Activated CD4-positive, alpha-beta T cell treated with anti-CD3 and anti-CD28 coated beads, Interleukin-2, amount 10 ng/mL, durations not matched to agents 24 days and 14 days (primary cell): ENCODE measurements at places on chromosomes 3 and 15. TPM values are rescaled to one million over a fixed set of nuclear protein-coding genes. Genes with fewer than 3 reads are reported as not detected.

DNA sequence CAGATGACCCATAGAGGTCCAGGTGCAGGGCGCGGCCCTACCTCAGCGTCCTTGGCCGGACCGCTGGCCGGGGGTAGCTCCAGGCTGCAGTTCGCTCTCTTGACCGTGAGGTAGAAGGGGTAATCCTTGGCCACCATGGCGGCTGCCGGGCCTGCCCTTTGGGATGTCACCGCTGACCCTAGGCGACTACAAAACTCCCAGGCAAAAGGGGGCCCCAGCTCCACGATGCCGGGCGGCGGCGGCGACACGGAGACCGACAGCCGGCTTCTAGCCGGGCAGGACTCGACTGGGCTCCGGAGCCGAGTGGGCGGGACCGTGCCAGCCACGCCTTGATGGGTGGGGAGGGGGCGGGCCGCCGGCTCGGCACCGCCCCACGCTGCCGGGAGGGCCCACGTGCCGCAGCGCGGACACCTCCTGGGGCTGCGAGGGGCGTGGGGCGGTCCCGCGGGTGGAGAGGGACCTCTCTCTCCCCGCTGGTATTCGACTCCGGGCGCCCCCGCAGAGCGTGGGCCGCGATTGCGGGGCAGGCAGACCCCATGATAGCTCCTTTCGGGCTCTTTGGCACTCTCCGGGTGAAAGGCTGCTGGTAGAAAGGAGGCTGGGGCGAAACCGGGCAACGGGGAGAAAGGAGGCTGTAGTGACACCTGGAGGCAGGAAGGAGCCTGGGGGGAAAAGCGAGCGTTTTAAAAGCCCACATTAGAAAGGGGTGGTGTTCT, at the start of gene ARHGEF3:
Gene ARHGEF3, minus strand, starts transcription at position 288 of the 716 bp plus-strand sequence. Its CDS starts 151 bp downstream, at position 137.
- H3K4me3 ChIP-seq = peak within 1 kb of the TSS; percentile 97
- peaks cover 47% of the 10 kb centered on the region for H3K4me1 ChIP-seq
- peak within 1 kb of the TSS; percentile 87 for H3K27ac ChIP-seq

DNA sequence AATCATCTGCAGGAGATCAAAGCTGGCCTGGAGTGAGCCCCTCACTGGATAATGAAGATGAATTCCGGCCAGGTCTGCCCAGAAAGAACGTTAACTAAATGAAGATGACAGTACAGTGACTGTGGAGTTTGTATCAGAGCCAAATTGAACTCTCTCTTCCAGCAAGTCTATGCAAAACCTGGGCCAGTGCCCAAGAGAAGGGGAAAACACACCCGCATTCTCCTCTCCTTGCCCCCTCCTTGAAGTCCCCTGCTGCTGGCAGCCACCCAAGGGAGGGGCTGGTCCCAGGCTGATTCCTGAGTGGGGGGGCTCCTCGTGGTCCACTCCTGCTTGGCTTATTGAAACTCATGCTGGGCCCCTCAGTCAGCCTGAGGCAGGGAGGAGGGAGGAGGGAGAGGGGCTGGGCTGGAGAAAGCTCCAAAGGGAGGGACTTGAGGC, 155.7 kb downstream of the RAB11A start:
- H3K27ac ChIP-seq = no peak overlapping the region
- no peak for DNase-seq
- H3K27me3 ChIP-seq = peaks cover 25% of the 10 kb centered on the region
- H3K36me3 ChIP-seq = no peaks in the 10 kb centered on the region
- H3K4me3 ChIP-seq = no peak overlapping the region

GRCh38 chr3:120072867-120073525, 21.3 kb downstream of the GSK3B start:
- no peaks in the 10 kb centered on the region for H3K27me3 ChIP-seq
- peaks cover 21% of the 10 kb centered on the region for H3K4me1 ChIP-seq
- H3K27ac ChIP-seq = no peak overlapping the region

- no peaks in the 10 kb centered on the region for H3K4me1 ChIP-seq
- H3K27me3 ChIP-seq = no peaks in the 10 kb centered on the region
- H3K4me3 ChIP-seq = no peak overlapping the region
- H3K27ac ChIP-seq = no peak overlapping the region
- H3K36me3 ChIP-seq = peaks cover 78% of the 10 kb centered on the region
These were observed 102.0 kb downstream of the SNRPN start for GRCh38 chr15:25056484-25057425.

GRCh38 chr15:90489514-90489913, 40.2 kb upstream of the CRTC3 start:
- no peak overlapping the region for H3K27ac ChIP-seq
- no peak overlapping the region for H3K4me3 ChIP-seq
- H3K27me3 ChIP-seq = no peaks in the 10 kb centered on the region
- H3K36me3 ChIP-seq = peaks cover 76% of the 10 kb centered on the region

- DNase-seq = no peak
- H3K27me3 ChIP-seq = no peaks in the 10 kb centered on the region
- H3K36me3 ChIP-seq = peaks cover 4% of the 10 kb centered on the region
- H3K4me3 ChIP-seq = no peak overlapping the region
- peaks cover 11% of the 10 kb centered on the region for H3K4me1 ChIP-seq
These were observed 640 bp downstream of the POPDC2 start for GRCh38 chr3:119659606-119660291.

DNA sequence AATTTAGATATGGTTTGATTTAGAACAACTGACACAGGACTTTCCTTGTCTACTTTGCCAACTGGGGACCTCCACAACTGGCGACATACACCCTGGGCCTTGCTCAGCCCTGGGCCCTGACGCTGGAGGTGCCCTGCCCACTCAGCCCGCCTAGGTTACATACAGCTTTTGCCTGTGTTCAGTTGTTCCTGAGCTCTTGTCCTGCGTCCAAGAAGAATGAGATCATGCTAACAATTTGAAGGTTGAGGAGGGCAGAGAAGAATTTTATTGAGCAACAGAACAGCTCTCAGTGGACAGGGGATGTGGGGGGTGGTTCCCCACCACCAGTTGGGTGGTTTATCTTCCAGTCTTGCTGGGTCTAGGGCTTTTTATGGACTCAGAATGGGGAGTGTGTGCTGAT, 67.9 kb downstream of the IQCH start:
- H3K4me3 ChIP-seq = no peak overlapping the region
- no peaks in the 10 kb centered on the region for H3K4me1 ChIP-seq
- peaks cover 29% of the 10 kb centered on the region for H3K27me3 ChIP-seq
- no peaks in the 10 kb centered on the region for H3K36me3 ChIP-seq
- no peak for DNase-seq

- no peak for DNase-seq
- H3K36me3 ChIP-seq = no peaks in the 10 kb centered on the region
- no peak overlapping the region for H3K27ac ChIP-seq
- H3K4me1 ChIP-seq = no peaks in the 10 kb centered on the region
These were observed 779.5 kb downstream of the ROBO1 start for GRCh38 chr3:78988324-78988723.

- no peak for DNase-seq
- no peaks in the 10 kb centered on the region for H3K27me3 ChIP-seq
- H3K36me3 ChIP-seq = no peaks in the 10 kb centered on the region
- no peaks in the 10 kb centered on the region for H3K4me1 ChIP-seq
These were observed 438.9 kb upstream of the ARRDC4 start for GRCh38 chr15:97521381-97522285.

DNA sequence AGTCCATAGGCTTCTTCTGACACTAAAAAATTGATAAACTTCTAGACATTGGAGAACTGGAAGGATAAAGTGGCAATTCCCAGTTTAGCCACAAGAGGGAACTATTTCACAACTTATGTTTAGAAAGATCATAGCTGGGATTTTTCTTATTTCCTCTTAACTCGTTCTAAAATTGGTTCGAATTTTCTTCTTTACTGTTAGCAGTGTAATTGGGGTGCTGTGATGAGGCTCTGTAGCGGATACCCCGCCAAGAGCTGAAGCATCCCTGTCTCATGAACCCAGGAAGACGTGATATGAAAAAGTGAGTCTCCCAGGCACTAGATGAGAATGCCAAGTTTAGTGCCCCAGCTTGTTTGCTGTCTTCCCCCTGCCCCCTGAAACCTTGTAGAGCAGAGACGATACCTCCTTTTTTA, 85.1 kb downstream of the PDCD6IP start:
- H3K27ac ChIP-seq = no peak overlapping the region
- H3K4me3 ChIP-seq = no peak overlapping the region
- peaks cover 4% of the 10 kb centered on the region for H3K4me1 ChIP-seq
- H3K36me3 ChIP-seq = no peaks in the 10 kb centered on the region
- no peaks in the 10 kb centered on the region for H3K27me3 ChIP-seq

GRCh38 chr3:52763466-52763865, 7.3 kb downstream of the NEK4 start:
- H3K36me3 ChIP-seq = peaks cover 47% of the 10 kb centered on the region
- no peaks in the 10 kb centered on the region for H3K27me3 ChIP-seq
- no peaks in the 10 kb centered on the region for H3K4me1 ChIP-seq
- no peak for DNase-seq

- no peak for DNase-seq
- no peaks in the 10 kb centered on the region for H3K36me3 ChIP-seq
- H3K4me1 ChIP-seq = no peaks in the 10 kb centered on the region
- no peaks in the 10 kb centered on the region for H3K27me3 ChIP-seq
These were observed 35.8 kb upstream of the LRTM1 start for GRCh38 chr3:54963641-54964040.

- H3K4me1 ChIP-seq = peaks cover 12% of the 10 kb centered on the region
- DNase-seq = no peak
- H3K27ac ChIP-seq = no peak overlapping the region
- no peak overlapping the region for H3K4me3 ChIP-seq
- H3K36me3 ChIP-seq = peaks cover 64% of the 10 kb centered on the region
These were observed 13.5 kb downstream of the TARS3 start for GRCh38 chr15:101710806-101711205.

DNA sequence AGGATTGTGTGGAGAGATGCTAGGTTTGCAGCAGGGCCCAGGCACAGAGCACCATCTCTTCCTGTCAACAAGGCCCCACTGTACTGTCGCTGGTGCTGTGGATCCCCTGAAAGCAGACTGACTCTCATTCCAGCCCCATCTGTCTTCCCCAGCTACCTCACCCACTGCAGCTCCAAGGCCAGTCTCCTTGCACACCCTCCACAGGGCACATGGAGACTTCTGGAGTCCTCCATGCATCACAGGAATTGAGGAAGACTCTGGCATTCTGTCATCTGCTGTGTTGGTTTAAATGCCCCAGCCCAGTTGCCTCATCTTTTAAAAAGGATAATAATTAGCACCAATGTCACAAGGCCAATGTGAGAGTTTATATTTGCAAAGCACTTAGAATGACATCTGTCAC, 301.2 kb downstream of the RPLP1 start:
- H3K27ac ChIP-seq = no peak overlapping the region
- H3K27me3 ChIP-seq = no peaks in the 10 kb centered on the region
- no peak overlapping the region for H3K4me3 ChIP-seq
- no peak for DNase-seq
- peaks cover 58% of the 10 kb centered on the region for H3K4me1 ChIP-seq

DNA sequence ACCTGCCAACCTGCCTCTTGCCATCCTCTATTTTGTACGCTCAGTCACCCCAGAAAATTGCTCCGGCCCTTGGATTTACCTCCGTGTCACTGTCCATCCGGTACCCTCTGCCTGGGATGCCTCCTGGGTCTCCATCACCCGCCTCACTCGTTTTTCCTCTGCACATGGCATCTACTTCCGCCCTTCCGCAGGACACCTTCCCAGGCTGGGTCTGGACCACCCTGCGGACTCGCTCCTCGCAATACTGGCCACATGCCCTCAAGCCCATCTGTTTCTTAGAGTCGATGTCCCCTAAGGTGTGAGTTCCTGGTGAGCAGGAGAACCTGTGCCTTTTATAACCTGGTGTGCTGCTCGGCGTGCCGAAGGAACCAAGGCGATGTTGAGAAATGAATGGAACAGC, 58.5 kb downstream of the APBA2 start:
- H3K4me1 ChIP-seq = peaks cover 16% of the 10 kb centered on the region
- H3K36me3 ChIP-seq = no peaks in the 10 kb centered on the region
- DNase-seq = no peak
- peaks cover 2% of the 10 kb centered on the region for H3K27me3 ChIP-seq
- no peak overlapping the region for H3K4me3 ChIP-seq
- no peak overlapping the region for H3K27ac ChIP-seq

DNA sequence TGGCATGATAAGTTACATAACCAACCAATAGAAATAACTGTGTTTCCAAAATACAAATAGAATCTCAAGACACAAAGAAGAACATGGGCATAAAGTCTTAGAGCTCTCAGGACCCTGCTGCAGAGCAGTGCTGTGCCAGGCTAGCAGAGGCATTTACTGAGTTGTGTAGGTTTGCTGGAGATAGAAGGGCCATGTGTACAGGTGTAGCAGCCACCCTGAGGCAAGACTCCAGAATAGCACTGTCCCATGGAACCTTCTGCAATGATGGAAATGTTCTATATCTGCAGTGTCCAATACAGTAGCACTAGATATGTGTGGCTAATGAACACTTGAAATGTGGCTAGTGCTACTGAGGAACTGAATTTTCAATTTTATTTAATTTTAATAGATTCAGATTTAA, 267.0 kb upstream of the UMPS start:
- H3K27me3 ChIP-seq = peaks cover 35% of the 10 kb centered on the region
- no peaks in the 10 kb centered on the region for H3K4me1 ChIP-seq
- DNase-seq = no peak

CSPG5 gene
- 1.7 and 2.0 TPM in 2 replicates for total RNA-seq

GOLGA6L10 gene
- total RNA-seq = 0.76 and 0.96 TPM in 2 replicates

COL6A5 gene
- not detected in 2 replicates for total RNA-seq

MYRIP gene
- not detected in 2 replicates for total RNA-seq

PLA2G4E gene
- total RNA-seq = not detected in 2 replicates
